AG04450 (cell line): ENCODE measurements at places on chromosomes 6 and 20.

DNA sequence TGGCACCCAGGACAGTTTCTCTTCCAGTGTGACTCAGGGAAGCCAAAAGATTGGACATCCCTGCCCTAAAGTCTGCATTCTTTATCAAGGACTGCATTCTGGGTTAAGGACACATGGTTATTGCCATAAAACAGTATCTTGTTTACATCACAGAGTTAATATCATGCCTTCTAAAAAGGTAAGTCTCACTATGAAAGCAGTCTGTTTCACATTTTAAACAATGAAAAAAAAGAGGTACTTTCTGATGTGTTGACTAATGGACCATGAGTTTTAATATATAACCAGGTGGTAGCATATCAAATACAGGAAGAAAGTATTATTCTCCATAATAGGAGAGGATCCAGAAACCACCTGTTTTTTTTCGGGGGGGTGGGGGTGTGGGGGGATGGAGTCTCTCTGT lies 93.7 kb downstream of the TIAM2 start:
- no peak for DNase-seq

DNA sequence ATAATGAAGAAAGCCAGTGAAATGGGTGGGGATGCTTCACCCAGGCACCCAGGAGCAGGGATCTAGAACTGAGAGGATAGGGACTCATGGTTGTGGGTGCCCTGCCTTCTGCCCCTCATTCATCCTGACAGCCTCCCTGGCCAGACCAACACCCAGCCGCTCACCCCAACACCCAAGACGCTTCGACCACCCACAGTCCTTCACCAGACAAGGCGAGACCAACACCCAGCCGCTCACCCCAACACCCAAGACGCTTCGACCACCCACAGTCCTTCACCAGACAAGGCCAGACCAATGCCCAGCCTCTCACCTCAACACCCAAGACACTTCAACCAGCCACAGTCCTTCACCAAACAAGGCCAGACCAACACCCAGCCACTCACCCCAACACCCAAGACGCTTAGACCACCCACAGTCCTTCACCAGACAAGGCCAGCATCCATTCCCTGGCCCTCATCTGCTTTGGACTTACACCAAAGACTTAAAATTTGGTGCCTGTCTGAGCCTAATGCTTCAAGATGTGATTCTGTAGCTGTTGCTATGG lies 131.5 kb downstream of the ANKRD60 start:
- no peak for DNase-seq

DNA sequence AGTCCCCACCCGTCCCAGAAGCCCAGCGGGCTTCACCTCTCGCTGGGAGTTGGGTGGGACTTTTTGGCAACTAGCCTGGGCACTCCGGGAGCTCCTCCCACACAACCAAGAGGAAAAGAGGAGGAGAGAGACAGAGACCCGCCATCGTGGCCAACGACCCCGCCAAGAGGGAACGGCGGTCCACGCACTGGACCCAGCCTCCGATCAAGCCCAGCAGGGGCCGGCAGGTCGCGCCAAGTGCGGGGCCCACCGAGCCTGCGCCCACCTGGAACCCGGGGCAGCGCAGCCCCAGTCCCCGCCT lies 3.0 kb upstream of the TMEM14C start:
- no peak for DNase-seq

- no peak for DNase-seq
Observed at GRCh38 chr6:15879371-15880261, 216.8 kb upstream of the DTNBP1 start.

- no peak for DNase-seq
Observed at GRCh38 chr6:159142531-159142930, 26.7 kb upstream of the FNDC1 start.

GRCh38 chr6:155313602-155314091 lies 637 bp downstream of the TFB1M start:
- DNase-seq, result no peak

- DNase-seq, result no peak
Observed at GRCh38 chr6:29112135-29112534, 4.3 kb downstream of the OR2J3 start.

- DNase-seq, result no peak
Observed at GRCh38 chr6:151240036-151240685, 394 bp downstream of the AKAP12 start.

DNA sequence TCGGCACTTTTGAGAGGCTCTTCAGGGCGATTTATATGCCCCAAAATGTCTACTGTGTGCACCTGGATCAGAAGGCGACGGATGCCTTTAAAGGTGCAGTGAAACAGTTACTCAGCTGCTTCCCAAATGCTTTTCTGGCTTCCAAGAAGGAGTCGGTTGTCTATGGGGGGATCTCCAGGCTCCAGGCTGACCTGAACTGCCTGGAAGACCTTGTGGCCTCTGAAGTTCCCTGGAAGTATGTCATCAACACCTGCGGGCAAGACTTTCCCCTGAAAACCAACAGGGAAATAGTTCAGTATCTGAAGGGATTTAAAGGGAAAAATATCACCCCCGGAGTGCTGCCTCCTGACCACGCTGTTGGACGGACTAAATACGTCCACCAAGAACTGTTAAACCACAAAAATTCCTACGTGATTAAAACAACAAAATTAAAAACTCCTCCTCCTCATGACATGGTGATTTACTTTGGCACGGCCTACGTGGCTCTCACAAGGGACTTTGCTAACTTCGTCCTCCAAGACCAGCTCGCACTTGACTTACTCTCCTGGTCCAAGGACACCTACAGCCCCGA lies 8.2 kb downstream of the GCNT2 start:
- no peak for DNase-seq

DNA sequence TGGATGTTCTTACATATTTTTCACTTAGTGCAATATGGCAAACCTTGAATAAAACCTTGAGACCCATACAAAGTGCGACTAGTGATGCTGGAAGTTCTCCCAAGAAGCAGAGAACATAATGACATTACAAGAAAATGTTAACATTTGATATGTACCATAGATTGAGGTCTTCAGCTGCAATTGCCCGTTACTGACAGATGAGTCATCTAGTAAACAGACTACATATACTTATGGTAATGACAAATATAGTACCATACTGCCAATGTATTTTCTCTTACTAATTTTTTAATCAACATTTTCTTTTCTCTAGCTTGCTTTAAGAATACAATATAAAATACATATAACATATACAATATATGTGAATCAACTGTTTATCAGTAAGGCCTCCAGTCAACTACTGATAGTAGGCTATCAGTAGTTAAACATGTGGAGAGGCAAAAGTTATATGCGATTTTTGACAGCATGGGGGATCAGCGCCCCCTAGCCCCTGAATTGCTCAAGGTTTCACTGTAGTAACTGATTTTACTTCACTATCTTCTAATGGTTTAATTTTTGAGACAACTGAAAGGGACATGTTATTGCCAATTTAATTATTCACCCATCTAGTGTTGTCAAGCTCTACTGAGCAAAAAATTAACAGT lies 166.7 kb upstream of the ADGRB3 start:
- no peak for DNase-seq

DNA sequence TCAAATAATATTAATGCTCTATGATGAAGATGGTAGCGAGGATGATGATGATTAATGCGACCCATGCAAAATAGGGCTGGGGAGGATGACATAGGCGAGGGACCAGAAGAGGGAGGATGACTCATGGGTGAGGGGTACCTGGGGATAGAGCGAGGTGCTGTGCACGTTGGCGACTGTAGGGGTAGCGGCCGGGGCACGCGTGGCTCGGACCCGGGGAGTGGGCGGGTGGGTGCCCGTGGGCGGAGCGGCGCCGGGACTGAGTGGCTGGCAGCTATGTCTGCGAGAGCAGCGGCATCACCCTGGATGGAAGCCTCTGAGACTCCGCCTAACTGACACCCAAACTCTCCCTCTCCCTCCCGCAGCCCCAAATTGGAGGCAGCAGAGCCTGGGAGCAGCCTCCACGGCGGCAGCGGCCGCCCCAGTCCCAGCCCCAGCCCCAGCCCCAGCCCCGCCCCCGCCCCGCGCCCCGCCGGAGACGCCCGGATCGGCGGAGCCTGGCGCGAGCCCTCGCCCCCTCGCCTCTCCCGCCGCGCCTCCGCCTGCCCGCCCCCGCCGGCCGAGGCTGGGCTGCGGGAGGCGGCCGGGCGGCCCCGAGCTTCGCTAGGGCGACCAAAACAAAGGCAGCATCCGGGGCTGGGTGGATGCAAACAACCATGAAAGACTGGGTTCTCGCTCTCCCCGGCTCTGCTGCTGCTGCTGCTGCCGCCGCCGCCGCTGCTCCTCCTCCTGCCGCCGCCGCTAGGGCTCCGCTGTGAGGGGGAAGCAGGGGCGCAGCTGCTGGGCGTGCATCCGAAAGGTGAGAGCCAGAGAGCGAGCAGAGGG lies at the start of gene RIMS1:
Gene RIMS1 (plus strand): TSS at position 367 of the 822 bp plus-strand sequence. CDS start 474 bp downstream, outside the sequence.
- DNase-seq, result no peak

GRCh38 chr6:44356487-44356886 lies 14.0 kb downstream of the SPATS1 start:
- no peak for DNase-seq

DNA sequence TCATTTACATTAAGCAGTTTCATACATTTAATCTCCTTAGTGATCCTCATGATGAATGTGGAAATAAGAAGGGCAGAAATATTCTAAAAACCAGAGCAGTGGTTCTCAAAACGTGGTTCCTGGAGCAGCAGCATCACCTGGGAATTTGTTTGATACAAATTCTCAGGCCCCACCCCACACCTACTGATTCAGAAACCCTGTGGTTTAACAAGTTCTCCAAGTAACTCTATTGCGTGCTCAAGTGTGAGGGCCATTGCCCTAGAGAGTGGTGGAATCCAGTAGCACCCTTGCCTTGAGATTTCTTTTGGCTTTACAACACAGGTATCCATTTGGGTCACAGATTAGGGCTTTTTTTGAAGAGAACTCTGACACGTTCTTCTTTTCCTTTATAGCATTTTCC lies 354.6 kb upstream of the FLRT3 start:
- DNase-seq, result no peak

DNA sequence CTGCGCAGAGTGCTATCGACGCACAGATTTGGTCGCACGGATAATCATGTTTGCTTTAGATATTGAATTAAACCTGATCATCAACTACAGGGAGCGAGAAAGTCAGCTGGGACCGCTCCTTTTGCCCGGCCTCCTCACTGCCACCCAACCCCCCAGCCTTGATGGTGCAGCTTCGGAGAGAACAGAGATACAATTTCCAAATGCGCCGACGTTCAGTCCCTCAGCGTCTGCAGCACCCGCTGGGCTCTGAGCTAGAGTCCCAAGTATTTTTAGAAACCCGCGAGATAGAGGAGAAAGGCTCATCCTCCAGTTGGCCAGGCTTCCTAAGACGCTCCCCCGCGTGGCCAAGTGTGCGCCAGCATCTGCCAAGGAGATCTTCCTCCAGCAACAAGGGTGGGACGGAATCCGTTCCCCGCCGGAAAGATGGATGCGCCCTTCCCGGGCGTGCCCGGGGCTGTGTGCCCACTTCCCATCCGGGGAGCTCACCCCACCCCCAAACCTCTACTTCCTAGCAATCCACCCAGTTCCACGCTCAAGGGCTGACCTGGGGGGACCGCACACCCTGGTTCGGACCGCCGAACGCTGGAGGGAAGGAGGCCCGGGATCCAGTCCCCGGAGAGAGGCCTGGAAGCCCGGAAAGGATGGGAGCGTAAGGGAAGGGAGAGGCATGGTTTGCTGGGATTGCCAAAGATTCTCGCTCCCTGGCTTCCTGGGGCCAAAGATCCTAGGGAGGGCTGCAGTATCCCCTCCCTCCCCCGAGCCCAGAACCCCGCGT lies 4.1 kb downstream of the NKX2-2 start:
- no peak for DNase-seq

DNA sequence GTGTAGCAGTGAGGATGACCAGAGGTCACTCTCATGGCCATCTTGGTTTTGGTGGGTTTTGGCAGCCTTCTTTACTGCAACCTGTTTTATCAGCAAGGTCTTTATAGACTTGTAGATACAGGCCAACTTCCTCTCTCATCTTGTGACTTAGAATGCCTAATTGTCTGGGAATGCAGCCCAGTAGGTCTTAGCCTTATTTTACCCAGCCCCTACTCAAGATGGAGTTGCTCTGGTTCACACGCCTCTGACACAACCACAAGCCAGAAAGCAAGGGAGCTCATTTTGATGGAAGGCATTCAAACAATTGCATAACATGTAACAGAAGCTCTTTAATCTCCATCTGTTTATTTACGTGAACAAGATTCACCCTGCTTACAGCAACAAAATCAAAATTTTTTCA lies 492.0 kb upstream of the SULF2 start:
- DNase-seq, result no peak

DNA sequence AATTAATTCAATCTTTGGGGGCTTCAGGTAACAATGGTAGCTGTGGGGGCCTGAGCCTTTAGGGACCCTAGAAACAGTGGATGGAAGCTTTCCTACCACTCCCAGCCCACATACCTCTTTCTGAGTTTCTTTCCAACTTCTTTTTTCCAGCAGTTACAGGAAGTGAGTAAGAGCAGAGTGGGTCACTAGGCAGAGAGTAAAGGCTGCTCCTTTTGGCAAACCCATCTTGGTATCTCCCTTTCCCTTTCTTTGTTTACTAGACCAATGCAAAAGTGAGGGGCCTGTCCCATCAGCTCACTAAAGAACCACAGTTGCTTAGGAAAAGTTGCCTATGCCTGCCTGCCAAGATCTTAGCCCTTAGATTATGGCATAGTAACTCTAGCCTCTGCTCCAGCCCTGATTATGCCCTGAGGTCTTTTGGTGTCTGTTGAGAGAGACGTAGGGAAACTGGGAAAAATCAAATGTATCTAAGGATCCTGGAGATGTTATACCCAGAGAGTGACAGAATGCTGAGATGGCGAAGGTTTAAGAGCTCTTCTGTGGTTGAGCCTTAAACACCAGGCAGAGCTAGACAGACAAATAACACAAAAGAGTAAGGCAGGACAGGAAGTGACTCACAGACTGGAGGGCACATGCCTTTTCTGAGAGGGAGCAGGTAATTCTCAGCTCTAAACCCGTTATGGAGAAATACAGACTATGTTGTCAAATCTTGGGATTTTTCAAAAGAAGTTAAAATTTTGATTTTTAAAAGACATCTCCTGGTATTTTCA lies 31.3 kb downstream of the TRMT6 start:
- DNase-seq, result no peak

DNA sequence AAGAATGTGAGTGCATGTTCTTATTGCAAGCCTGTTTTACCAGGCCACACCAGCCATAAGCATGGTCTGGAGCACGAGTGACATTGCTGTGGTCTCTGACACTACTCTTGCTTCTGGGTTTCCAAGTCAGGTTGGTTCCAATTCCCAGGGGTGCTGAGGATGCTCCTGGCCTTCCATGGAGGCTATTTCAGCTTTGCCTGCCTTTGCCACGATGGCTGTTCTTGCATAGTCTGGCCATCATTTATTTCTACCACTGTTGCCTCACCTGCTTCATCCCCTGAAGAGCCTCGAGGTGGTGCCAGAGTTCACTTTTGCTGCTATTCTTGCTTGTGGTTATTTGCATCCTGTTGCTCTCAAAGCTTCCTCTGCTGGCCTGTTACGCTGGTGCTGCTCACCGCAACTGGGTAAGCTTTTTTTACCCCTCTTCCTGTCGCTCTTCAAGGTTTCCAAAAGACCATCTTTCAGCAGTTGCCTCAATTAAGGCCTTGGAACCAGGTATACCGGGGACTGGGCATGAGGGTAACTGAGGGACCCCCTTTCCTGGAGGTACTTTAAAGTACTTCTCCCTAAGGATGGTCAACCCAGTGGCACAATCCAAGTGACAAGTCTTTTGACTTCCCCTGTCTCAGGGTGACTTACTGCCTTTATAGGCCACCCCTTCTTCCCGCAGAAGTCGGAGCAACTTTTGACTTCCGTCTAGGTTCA lies 64.5 kb downstream of the AKAP7 start:
- no peak for DNase-seq

GRCh38 chr6:148890652-148891404 lies 144.0 kb downstream of the UST start:
- no peak for DNase-seq
